ENCODE measurements at places on chromosomes 12 and 14.

DNA sequence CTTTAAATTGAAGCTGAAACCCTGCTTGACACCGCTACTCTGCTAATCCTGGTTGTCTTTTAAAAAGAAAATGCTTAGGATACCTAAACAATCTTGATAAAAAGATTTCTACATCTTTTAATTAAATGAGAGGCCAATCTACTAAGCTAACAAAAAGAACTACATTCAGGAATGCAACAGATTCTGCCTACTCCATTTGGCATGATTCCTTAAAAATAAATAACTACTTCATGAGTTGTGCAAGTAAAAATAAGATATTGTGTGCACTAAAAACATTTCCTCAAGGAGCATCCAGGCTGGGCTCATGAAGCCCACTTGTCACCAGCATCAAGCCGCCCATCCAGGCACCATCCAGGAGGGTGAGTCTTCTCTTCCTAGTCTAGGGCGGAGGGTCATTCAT is 197.5 kb downstream of the PAX9 start:
- DNase-seq = no peak

- DNase-seq = no peak
Measured at GRCh38 chr14:100904307-100905087, 975 bp upstream of the RTL1 start.

GRCh38 chr12:52404951-52405350 is 1.2 kb downstream of the KRT82 start:
- DNase-seq = no peak

DNA sequence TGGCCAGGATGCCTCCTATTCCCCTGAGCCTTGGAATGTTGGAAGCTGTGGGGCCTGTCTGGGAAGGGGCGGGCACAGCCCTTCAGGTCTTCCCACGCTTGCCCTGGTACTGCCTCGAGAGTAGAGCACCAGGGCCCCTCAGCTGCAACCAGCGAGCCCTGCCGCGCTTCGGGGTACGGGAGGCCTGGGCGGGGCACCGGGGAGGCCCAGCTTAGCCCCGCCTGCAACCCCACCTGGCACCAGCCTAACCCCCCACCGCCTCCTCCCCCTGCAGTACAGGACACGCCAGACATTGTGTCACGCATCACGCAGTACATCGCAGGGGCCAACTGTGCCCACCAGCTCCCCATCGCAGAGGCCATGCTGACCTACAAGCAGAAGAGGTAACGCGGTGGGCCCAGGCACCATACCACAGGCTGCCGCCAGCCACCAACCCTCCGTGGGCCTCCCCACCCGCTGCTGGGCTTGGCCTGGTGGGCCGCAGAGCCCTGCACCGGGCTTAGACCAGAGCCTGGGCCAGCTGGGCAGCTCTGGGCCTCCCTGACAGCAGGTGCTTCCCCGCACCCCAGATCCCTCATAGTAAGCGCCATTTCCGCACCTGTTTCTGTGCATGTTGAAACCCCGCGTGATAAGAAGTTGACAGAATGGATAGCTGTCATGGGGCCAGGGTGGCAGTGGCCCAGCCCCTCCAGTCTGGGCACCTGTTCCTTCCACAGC is 13.6 kb upstream of the TEX22 start:
- DNase-seq = no peak

- DNase-seq = no peak
Measured at GRCh38 chr14:27181333-27181732, 583.5 kb upstream of the NOVA1 start.

DNA sequence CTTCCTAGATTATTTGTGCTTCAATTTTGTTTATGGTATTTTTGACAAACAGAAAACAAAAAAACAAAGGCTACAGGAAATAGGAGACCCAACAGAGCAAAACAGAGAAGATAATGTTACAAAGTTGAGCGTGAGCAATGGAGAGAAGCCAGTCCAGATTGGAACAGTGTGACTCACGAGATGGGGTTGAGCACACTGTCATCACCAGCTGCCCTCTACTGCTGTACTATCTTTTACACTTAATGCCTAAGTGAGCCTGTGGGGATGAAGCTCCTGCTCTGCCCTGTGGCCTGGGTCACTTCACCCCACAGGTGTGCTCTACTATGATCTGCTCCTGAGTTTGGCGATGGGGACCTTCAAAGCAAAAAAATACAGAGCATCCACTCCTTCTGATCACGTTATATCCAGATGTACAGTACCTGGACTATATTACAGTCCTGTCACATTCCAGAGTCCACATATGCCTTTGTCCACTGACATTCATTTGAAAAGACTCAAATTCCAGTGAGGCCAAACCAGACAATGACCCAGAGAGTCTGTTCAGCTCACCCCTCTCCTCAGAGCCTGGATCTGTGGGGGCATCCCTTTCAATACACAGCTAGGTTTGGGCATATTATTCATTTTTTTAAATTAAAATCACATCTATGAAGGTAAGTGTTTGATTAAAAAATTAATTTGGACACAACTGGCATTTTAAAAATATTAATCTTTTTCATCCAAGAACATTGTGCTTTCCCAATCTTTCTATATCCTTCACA is 4.4 kb downstream of the IPO8 start:
- no peak for DNase-seq

- no peak for DNase-seq
Measured at GRCh38 chr14:51595881-51596455, 55.7 kb upstream of the FRMD6 start.

GRCh38 chr14:24784981-24785380 is 151.0 kb upstream of the GZMB start:
- no peak for DNase-seq

- DNase-seq = peak; percentile 40
Measured at GRCh38 chr12:3752741-3753486, at the start of gene CRACR2A. TSS of gene CRACR2A (minus strand) at chr12:3753109. CDS start at chr12:3696999, 56,110 bp downstream.

- no peak for DNase-seq
Measured at GRCh38 chr14:29892327-29892726, 35.3 kb downstream of the PRKD1 start.

DNA sequence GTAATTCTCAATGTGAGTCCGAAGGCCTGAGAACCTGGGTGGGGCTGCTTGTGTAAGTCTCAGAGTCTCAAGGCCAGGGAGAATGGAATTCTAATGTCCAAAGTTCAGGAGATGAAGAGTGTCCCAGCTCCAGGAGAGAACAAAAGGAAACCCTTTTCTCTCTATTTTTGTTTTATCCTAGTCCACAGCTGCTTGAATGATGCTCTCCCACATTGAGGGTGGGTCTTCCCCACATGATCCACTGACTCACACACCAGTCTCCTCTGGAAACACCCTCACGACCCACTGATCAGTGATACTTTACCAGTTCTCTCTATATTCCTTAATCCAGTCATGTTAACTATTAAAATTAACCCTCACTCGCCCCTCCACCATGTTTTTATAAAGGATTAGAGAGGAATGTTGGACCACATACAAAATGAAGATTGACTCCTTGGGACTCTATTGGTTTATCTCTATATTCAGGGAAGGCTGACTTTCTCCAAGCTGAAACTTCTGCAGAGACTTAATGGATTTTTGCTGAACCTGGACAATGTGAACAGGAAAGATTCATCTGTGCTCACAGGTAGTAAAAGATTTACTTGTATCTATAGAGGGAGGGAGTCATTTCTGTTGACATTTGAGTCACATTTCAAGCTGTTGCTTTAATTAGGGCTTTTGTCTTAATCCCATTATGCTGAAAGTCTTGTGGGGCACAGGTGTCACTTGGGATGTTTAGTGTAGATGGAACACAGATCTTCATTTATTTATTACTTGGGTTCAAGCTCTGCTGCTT is 1061.0 kb upstream of the TMEM132C start:
- DNase-seq = no peak

DNA sequence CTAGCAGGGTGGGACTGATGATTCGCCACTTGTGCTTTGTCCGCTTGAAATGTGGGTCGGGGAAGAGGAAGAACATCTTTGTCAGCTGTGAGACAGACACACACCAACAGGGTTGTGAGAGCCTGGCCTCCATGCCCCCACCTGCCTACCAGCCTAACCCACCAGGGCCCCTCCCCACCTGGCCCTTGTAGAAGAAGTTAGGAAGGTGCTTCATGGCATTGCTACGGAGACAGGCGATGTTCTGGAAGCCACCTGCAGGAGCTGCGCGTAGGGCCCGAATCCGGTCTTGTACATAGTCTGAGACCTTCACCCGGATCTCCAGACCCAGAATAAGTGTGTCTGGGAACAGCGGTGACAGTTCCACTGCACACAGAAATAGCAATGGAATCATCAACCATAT is 2.3 kb downstream of the METTL1 start:
- no peak for DNase-seq

DNA sequence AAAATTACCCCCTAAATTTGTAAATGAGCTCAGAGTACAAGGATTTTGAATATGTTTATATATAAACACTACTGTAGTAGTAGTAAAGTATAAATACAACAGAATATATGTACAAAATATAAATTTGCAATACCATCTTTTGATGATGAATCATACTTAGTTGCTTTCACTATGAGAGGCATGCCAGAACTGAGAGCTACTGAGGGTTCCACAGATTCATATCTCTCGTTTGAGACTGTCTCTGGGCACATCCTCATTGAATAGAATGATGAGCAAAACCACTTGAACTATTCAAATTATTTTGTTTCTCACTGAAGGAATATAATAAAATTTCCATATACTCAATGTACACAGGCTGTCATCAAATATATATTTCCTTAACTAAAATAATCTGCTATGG is 417.6 kb downstream of the NAV3 start:
- DNase-seq = no peak

- no peak for DNase-seq
Measured at GRCh38 chr12:12018454-12018853, 52.3 kb upstream of the BCL2L14 start.

GRCh38 chr12:46825591-46826414 is at the start of gene SLC38A4:
TSS of gene SLC38A4 (minus strand) at chr12:46825997. CDS start at chr12:46793071, 32,926 bp downstream.
- DNase-seq = no peak

DNA sequence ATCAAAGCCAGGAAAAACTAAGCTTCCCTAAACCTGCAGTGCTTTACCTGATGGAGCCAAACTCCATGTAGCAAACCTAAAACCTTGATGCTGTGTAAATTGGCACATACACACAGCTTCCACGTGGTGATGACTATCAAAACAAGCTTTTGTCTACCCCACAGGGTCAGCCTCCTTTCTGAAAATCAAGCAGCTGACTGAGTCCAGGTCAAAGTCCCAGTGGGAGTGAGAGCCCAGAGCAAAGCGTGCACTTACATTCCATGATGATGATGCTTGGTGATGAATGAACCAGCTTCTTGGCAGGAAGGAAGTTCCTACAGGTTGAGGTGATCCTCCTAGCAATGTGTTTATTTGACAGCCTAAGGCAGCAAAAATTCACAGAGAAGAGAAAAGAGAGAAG is 630.0 kb upstream of the TBX3 start:
- no peak for DNase-seq

GRCh38 chr14:75226755-75227544 is 50.5 kb upstream of the TMED10 start:
- DNase-seq = no peak

DNA sequence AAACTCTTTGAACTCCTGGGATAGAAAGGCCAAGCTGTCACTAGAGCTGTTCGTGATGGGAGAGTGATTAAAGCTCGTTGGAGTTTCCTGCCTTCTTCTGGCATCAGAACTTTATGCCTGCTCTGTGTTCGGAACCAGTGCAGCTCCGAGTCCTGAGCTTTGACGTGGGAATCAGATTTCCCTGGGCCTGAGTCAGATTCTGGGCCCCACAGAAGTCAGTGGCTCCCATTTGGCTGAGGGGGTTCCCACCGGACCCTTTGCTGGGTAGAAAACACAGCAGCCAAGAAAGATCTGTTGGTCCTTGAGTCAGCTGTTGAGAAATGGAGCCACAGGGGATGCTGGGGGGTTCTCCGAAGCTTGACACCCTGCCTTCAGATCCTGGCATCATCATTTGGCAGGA is 238.0 kb downstream of the CHST11 start:
- DNase-seq = no peak

DNA sequence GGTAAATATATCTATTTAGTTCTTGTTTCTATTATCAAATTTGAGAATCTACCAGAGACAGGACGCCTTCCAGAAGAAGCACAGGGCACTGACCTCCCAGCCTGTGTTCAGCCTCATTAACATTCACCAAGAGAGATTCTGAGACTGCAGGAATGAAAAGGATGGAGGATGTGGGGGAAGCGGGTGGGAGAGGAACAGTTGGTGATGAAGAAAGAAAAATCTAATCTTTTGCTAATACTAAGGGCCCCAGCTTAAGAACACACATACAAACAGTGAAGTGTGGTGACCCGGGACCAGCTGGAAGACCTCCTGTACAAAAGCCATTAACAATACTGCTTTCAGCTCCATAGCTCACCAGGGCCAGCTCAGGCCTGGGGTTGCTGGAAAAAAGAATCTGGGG is 160.5 kb downstream of the NUAK1 start:
- no peak for DNase-seq

DNA sequence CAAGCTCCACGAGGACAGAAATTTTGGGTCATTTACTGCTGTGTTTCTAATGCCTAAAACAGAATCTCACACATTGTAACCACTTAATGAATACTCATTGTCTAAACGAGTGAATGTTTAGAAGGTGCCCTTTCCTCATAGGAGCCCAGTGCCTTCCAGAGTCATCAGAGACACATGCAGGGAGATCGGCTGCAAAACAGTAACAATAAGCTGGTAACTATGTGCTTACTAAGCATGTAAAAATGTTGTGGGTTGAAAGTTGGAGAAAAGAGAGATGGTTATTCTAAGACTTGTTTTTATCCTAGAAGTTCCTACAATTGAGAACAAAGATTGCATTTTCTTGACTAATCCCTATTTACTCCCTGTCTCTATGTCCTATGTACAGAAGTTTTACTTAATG is 7.4 kb downstream of the TESPA1 start:
- no peak for DNase-seq

DNA sequence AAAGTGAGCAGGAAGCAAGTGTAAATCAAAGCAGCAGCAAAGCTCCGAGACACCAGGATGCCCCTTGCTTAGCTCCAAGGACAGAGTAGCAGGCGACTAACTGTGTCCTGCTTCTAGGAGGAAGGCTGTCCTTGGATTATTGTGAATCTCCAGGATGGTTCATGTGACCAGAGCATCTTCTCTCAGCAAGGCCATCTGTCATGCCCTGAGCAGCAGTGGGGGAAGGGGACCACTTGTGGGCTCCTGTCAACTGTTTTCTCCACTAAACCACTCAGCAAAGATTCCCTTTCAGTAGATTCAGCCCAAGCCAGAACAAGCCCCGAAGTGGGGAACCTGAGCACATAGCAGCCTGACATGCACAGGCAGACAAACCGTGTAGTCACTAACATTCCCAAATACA is 19.4 kb downstream of the MAP3K9 start:
- DNase-seq = no peak

Data from GOT3 (cell line).